Peyer's patch (tissue), 4 donors: ENCODE measurements at places on chromosomes 16 and 17. TPM values are rescaled to one million over a fixed set of nuclear protein-coding genes. Genes with fewer than 3 reads are reported as not detected.
A peak's percentile ranks its signal among the peaks of the same experiment; 100 is the strongest.

The ACSM3 gene
- 2.1 TPM for total RNA-seq

The C16orf92 gene
- not detected for total RNA-seq

The RPGRIP1L gene
- 9.1 TPM for total RNA-seq

The FOXN1 gene
- not detected for total RNA-seq

GRCh38 chr17:4899341-4900230, at the start of gene C17orf107:
TSS of gene C17orf107 (plus strand) at chr17:4899536. CDS start at chr17:4899763, 227 bp downstream.
- peak; percentile 88 for DNase-seq

DNA sequence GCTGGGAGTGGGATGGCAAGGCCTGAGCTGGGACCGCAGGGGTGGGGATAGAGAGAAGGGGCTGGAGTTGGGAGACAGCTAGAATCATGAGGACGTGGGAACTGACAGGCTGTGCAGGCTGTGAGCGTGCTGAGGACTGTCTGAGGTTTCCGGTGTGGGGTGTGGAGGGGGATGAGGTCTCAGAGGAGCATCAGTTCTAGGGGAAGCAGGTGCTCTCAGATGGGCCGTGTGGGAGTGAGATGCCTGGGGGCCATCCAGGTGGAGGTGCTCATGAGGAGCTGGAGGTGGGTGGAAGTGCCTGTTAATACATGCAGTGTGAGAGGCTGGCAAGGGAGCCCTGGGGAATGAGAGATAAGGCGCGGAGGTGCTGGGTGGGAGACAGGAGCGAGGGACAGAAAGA, 27.2 kb downstream of the HASPIN start:
- DNase-seq: no peak

DNA sequence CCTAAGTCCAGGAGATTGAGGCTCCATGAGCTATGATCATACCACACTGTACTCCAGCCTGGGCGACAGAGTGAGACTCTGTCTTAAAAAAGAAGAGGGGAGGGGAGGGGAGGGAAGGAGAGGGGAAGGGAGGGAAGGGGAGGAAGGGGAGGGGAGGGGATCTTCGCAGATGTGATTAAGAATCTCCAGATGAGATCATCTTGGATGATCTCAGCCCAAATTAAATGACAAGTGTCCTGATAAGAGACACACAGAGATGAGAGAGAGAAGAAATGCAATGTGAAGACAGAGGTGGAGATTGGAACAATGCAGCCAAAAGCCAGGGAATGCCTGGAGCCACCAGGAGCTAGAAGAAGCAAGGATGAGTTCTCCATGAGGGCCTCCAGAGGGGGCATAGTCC, 70.1 kb downstream of the EMP2 start:
- DNase-seq: no peak

- no peak for DNase-seq
These were observed 251 bp upstream of the HSF5 start for GRCh38 chr17:58488428-58488890.

DNA sequence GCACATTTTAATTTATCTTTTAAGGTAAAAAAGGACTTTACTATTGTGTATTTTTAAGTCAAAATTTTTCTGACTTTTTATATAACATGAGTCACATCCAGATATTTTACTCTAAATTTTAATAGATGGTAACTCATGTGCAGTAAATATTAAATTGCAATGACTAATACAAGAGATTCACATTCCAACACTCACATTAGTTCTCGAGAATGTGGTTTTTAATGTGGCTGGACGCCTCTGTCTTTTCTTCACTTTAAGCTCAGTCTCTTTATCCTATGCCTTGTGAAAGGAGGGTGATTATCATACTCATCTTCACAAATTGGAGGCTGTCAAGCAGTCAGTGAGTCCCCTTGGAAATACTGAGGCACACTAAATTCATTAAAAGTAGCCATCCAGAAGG, 315.6 kb downstream of the HS3ST3B1 start:
- no peak for DNase-seq

GRCh38 chr17:62950067-62950466, 16.0 kb upstream of the TANC2 start:
- DNase-seq: no peak

- DNase-seq: no peak
These were observed 862 bp downstream of the GLTPD2 start for GRCh38 chr17:4789701-4789950.

GRCh38 chr17:38428643-38429371, 543 bp downstream of the ARHGAP23 start:
- no peak for DNase-seq
